ENCODE measurements at places on chromosomes 3 and 15.

DNA sequence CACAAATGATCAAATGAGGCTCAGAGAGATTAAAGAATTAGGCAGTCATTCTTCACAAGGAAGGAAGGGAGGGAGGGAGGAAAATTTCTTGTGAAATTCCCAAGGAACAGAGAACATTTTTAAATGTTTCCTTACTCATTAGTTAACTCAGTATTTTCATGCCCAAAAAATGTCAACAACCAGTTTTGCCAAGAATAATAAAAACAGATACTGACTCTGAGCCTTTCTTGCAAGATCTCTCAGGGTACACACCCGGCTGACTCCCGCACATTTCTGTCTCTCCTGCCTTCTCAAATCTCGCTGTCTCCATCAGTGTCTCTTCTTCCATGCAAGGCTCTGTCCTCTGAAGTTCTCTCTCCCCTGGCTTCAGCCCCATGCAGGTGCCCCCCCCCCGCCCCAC, 265.9 kb downstream of the TJP1 start:
- DNase-seq, result no peak

GRCh38 chr3:23767546-23767945, 38.2 kb upstream of the UBE2E1 start:
- DNase-seq, result peak; percentile 24

- peak; percentile 82 for DNase-seq
Measured at GRCh38 chr15:45705510-45706473, 71.0 kb downstream of the SQOR start.

- DNase-seq, result no peak
Measured at GRCh38 chr15:99683000-99683670, 50.1 kb downstream of the LYSMD4 start.

DNA sequence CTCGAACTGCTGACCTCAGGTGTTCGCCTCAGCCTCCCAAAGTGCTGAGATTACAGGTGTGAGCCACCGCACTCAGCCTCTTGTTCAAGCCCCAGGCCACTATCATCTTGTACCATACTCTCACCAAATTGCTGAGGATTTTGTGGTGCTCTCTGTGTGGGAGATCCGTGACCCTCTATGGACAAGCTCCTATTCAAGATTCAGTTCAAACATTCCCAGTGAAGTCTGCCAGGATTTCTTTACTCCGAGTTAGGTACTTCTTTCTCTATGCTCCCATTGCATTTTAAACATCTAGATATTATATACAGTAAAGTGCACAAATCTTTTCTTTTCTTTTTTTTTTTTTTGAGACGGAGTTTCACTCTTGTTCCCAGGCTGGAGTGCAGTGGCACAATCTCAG, 856 bp upstream of the TM4SF19 start:
- DNase-seq, result no peak

Data from NB4 (cell line).